ENCODE measurements at places on chromosomes 3 and 15.

DNA sequence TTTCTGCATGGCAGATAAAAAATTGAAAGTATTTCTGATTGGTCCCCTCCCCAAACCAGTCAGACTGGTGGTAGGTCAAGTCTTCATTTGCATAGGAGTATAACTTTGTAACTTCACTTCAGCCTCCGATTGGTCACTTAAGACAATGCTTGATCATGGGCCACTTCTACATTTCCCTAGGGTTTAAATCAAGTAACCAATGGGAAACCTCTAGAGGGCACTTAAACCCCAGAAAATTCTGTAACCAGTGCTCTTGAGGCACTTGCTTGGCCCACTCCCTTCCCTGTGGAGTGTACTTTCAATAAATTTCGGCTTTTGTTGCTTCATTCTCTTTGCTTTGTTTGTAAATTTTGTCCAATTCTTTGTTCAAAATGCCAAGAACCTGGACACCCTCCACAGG is 225.5 kb downstream of the ARPP21 start:
- no peak for DNase-seq

GRCh38 chr3:79497447-79498111 is 270.2 kb downstream of the ROBO1 start:
- no peak for DNase-seq

DNA sequence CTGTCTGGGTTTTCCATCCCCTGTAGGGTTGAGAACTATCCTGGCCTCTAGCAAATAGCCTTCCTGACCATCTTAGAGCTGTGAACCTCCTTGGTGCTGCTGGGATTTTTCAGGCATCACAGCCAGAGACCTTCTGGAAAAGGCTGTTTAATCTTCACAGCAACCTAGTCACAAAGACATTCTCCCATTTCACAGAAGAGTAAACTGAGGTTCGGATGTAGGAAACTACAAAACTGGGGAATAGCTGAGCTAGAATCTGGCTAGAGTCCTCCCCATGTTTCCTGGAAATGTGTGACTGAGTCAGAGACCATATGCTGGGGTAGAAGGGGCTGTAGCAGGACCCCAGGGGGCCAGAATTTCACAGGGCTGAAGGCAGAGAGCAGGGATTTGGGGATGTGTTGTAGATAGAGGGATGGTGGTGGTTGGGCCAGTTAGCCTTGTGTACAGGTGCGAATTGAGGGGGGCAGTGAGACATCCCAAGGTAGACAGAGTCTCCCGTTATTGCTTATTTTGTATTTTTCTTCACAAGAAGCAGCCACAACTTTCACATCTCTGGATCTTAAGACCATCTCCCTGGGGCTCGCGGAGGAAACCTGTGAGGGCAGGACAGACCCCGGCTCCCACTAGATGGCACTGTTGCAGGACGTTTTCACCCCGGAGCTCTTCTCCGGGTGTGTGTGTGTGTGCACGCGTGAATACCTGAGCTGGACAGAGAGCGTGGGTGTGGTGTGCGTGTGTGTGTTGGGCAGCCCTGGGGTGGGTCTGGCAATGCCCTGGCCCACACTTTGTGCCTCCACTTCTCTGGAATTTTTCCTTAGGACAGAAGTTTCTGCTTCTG is 66.9 kb upstream of the PRR23C start:
- DNase-seq, result peak; percentile 26

GRCh38 chr3:87354398-87354797 is 78.0 kb upstream of the POU1F1 start:
- DNase-seq, result no peak

DNA sequence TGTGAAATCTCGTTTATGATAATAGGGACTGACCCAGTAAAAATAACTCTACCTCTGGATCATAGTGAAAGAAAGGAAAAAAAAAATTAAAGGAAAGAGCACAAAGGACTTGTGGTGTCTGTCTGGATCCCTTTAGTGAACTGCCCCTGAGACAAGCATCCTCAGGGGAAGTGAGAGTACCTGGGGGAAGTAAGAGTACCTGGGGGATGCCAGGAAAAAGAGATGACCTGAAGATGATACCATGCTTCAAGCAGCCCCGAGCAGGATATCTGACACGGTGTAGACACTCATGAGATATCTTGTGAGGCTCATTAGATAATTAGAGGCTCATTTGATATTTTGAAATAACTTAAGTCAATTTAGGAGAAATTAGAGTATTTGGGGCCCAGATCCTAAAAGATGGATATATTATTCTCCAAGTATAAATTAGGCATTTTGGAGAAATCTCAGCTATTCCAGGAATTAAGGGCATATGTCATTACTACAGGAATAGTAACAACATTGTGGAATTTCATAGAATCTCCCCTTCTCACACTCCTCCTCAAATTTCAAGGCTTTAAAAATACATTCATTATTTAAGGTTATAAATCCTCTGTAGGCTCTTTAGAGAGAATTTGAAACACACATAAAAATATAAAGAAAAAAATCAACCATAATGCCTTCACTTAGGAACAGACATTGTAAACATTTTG is 36.3 kb upstream of the PSMD6 start:
- no peak for DNase-seq

DNA sequence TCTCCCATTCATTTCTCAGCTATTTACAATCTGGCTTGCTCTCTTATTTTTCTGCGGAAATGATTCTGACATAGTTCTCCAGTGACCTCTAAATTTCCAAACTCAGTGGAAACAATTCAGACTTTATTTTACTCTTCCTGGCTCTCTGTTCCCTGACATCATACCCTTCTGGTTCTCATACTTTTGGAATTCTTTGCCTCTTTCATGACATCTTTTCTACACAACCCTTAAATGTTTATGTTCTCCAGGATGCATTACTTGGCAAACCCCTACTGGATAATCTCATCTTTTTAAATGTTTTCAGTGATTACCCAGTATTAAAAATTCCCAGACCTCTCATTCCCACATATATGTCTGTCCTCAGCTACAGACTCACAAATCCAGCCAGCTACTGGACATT is 23.9 kb upstream of the PLSCR4 start:
- no peak for DNase-seq

Data from activated T-cell treated with anti-CD3 and anti-CD28 coated beads for 4 hours (primary cell).